ENCODE measurements at places on chromosomes 12 and 14.

DNA sequence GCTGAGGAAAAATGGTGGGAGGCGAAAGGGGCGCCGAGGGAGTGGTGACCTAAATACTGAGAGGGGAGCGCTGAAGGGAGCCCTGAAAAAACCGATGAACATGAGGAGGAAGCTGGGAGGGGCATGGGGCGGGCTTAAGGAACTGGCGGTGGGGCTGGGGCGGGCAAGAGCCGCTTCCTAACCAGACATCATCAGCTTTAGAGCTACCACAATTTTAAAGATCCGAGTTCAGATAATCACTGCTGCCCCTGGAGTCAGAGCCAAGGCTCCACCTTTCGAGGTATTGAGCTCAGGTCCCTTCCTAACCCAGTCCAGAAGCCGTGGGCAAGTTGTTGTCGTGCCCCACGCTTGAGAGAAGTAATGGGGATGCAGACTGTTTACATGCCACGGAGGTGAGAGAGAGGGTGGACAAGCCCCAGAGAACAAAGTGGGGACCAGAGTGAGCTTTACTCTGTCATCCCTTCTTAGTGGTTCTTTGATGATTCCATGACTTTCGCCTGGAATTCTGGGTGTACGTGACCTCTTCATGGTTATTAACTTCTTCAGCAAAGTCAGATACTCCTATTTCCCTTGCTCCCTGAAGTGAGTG is 393 bp downstream of the ORMDL2 start:
- no peak for DNase-seq

GRCh38 chr12:40325349-40325960 is 100.7 kb downstream of the LRRK2 start:
- DNase-seq = no peak

DNA sequence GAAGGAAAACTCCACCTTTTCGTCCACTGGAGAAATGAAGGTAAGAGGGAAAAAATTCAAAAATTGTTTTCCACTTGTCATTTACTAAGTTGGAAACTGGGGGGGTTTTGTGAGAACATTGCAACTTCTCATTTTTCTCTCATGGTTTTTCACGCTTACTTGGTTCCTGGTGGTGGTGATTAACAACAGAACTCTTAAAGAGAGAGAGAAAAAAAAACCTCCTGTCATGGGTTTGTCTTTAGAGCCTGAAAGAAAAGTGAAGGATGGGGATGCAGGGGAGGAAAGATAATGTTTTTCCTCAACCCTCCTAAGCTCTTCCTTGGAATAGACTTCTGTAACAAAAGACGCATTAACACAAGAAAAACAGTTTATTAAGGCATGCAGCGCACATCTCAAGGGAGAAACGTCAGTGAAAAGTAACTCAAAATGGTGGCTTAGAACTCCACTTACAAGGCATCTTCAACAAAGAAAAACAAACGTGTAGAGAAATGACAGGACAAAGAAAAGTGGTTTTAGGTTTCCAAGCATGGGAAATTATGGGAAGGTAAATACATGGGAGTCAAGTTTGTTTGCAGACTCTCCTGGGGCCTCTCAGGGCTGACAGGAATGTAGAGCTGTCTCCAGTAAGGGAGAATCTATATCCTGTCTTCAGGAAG is 81.9 kb upstream of the ATF7IP start:
- DNase-seq = no peak

- DNase-seq = no peak
Measured at GRCh38 chr12:49471557-49471956, 67.3 kb upstream of the KCNH3 start.

DNA sequence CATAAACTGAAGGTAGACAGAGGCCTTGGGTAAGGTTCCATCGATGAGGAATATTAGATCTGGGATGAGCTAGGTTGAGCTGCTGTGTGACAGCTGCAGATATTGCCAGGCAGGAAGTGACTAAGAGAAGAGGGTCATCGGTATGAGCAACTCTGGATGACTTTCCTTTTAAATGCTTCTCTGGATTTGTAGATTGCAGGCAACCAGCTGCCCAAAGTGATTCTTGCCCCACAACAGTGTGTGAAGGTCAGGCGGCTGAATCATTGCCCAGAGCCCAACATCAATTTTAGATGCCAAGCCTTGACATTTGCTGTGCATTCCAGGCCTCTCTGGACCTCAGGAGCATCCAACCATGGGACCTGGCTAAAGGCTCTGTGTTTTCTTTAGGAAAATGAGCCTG is 255.9 kb downstream of the DPF3 start:
- DNase-seq = no peak

GRCh38 chr14:93007225-93007997 is 84.5 kb downstream of the CHGA start:
- DNase-seq = no peak

DNA sequence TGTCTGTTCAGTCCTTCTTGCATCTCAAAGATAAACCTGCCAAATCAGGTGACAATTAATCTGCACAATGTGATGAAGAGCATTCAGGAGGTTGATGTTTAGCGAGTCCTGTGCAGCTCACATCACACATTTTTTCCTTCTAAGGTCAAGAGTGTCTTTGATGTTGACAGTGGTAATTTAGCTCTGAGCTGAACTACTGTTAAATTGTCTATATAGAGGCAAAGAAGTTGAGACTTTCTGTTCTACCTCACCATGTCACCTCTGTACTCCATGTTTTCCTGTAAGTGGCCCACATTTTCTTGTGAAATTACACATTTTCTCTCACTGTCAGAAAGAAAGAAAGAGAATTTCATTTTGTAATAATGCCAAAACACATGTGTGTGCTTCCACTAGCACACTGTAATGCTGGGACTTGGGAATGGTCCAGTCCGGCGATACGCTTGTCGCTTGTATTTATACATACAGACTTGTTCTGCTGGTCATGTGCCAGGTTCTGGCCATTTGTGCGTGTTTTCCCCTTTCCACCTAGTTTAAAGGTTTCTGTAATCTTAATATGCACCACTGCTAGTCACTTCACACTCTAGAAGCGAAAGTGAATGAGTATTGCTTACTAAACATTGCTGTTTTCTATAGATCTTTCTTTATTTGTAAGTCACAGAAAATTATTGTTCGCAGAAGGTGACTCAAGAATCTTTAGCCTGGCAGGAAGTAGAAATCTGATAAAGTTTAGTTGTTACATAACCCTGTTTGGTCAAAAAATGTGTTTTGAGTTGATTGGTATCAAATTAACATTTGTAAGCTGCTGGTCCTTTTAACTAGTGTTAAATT is 328.9 kb downstream of the TMTC2 start:
- DNase-seq = no peak

GRCh38 chr12:24854908-24855307 is 94.0 kb downstream of the BCAT1 start:
- no peak for DNase-seq

- DNase-seq = no peak
Measured at GRCh38 chr14:70468731-70469130, 16.8 kb downstream of the ADAM21 start.

DNA sequence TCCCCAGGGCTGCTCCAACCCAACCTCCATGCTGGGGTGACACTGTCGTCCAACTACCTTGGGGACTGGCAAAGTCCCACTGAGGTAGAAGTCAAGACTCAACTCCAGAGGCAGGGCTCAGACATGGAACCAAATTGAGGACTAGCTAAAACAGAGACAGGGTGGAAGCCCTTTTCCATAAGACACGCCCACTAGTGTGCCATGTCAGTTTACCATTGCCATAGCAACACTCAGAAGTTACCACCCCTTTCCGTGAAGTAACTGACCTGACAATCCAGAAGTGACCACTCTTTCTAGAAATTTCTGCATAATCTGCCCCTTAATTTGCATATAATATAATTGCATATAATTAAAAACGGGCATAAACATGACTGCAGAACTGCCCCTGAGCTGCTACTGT is 409.6 kb downstream of the MED13L start:
- no peak for DNase-seq

GRCh38 chr14:85702997-85703396 is 173.1 kb downstream of the FLRT2 start:
- no peak for DNase-seq

GRCh38 chr12:51823875-51824565 is 24.5 kb downstream of the FIGNL2 start:
- no peak for DNase-seq

- no peak for DNase-seq
Measured at GRCh38 chr14:52907949-52908348, 42.9 kb downstream of the FERMT2 start.

- no peak for DNase-seq
Measured at GRCh38 chr12:113521708-113522107, 50.0 kb upstream of the LHX5 start.

GRCh38 chr12:75812271-75813018 is 219.1 kb downstream of the PHLDA1 start:
- DNase-seq = no peak

GRCh38 chr14:94139006-94139405 is 9.6 kb upstream of the IFI27L2 start:
- no peak for DNase-seq

- no peak for DNase-seq
Measured at GRCh38 chr12:53207042-53207441, at the start of gene ITGB7. Gene ITGB7 (minus strand): TSS chr12:53207251. CDS start chr12:53200443, 6,808 bp downstream.

DNA sequence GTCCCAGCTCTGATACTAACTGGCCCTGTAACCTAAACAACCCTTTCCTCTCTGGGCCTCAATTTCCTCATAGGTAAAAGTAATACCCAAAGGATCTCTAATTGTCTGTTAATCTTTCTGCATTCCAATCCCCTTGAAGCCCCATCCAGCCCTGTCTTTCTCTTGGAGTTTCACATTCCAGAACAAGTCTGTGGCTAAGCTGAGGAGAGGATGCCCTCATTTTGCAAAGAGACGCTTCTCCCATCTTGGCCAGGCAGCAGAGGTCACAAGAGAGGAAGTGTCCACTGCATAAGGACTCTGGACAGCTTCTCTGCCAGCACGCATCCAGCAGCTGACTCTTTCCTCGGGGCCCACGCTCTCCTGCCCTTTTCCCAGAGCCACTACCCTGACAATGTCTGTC is 263.4 kb upstream of the FKBP4 start:
- no peak for DNase-seq

DNA sequence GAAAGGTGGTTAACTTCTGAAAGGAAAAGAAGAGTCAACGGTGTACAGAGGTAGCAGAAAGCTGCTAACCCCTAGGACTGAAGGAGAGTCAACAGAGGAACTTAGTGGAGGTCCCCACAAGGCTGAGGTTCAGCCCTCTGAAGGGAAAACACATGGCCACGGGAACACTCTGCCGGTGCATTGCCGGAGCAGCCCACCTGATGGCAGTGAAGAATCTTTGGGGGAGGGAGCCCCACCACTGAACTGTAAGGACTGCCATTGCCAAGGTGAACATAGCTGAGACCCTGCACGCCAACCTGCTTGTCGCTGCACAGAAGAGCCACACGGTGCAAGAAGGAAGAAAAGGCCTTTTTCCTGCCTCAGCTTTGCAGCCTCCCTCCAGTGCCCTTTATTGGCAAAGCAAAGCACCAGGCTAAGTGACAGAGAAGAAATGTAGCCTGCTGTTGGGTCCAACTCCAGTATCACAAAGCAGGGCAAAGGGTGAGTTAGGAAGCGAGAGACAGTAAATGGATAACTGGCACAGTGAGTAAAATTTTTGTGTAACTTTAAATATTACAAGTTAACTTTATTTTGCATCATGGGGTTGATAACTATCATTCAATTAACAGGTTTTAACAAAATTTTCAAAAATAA is 76.9 kb downstream of the LIN52 start:
- no peak for DNase-seq

- DNase-seq = no peak
Measured at GRCh38 chr14:31787377-31787776, 226.2 kb downstream of the NUBPL start.

GRCh38 chr12:2431810-2432209 is 363.0 kb upstream of the FKBP4 start:
- DNase-seq = no peak

GRCh38 chr12:59252731-59253130 is 332.4 kb upstream of the LRIG3 start:
- DNase-seq = no peak

DNA sequence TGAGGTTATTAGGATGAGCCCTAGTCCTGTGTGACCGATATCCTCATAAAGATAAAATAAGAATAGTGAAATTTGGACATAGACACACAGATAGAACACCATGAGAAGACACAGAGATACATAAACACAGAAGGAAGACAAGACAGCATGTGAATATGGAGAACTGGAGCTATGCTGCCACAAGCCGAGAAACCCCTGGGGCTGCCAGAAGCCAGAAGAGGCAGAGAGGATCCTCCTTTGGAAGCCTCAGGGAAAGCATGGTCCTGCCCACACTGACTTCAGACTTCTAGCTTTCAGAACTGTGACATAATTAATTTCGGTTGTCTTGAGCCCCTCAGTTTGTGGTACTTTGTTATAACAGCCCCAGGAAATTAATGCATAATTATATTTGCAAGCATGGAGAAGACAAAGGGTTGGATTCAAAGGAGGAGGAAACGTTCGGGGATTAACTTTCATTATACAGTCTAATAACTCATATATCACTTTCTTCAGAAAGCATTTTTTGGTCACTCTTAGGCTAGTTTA is 1501.8 kb upstream of the FLRT2 start:
- DNase-seq = no peak

- DNase-seq = no peak
Measured at GRCh38 chr12:58513852-58514251, 406.5 kb downstream of the LRIG3 start.

- DNase-seq = no peak
Measured at GRCh38 chr14:101151226-101151926, 247.9 kb upstream of the RTL1 start.
